ENCODE measurements at places on chromosomes 11 and 22.

GRCh38 chr11:87892291-87892690, 283.0 kb downstream of the RAB38 start:
- DNase-seq = no peak

DNA sequence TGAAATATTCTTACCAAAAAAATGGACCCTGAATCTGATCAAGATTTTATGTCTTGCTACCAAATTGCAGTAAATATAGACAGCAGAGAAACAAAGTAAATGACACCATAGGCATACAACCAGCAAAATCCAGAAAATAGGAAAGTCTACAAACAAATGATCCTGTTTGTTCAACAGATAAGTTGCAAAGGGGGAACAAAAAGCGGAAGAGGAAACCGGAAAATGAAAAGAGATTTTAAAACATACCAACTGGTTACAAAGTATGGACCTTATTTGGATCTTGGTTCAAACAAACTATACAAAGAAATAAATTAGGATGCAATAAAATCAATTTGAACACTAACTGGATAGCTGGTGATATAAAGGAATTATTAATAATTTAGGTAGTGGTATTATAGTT, 92.0 kb downstream of the TMPRSS5 start:
- no peak for DNase-seq

GRCh38 chr11:69705351-69705811, 1.6 kb upstream of the FGF19 start:
- no peak for DNase-seq

- DNase-seq = no peak
These were observed 1243.0 kb upstream of the RAG2 start for GRCh38 chr11:37841016-37841415.

DNA sequence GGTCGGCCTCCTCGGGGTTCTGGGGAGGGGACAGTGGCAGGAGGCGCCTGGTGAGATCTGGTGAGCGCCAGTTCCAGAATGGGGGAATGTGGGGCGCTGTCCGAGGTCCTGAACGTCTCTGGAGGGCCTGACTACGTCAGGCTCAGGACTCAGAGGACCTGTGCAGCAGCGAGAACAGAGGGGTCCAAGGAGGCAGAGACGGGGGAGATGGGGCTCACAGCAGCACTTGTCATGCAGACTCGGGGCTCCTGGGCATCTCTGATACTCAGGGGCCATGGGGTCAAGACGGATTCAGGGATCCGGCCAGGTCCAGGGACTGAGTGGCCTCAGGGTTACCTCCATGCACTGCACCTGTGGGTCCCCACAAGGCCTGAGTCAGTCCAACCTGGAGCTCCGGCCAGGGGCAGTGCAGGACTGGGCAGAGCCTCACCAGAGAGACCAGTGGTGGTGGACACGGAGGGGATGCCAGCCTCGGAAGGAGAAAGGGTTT, 92.2 kb downstream of the BRD1 start:
- no peak for DNase-seq

DNA sequence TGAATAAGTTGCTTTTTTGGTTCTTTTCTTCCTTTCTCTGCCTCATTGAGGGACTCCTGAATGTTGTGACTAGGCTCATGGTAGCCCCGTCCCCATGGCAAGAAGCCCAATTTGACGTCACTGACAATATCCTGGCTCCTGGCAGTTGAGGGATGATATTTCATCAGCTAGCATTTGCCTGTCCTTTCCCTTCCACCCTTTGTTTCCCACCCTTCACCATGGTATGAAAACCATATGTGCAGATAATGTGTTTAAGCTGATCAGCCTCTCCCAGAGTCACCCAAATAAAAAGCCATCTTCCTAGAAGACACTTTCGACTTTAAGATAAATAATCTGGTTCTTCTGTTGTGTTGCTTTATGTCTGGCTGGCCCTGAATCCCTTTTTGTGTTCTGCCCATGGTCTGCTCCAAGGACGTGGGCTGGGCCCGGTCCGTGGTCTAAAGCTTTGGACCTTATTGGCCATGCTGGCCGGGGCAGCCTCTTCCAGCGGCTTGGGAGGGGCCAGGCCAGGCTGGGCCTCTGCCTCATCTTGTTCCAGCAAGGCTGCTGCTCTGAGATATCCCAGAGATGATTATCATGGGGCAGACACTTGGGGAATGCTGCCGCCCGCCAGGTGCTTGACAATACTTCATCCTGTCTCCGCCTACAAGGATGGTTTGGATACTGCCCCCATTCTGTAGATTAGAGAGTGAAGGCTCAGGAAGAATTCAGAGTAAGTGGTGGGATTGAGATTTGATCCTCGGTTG, 5.1 kb downstream of the TSPAN18 start:
- DNase-seq = no peak

GRCh38 chr22:43148581-43148980, 2.8 kb upstream of the TSPO start:
- DNase-seq = no peak

GRCh38 chr11:765025-765801, 12.1 kb downstream of the GATD1 start:
- DNase-seq = peak; percentile 40

DNA sequence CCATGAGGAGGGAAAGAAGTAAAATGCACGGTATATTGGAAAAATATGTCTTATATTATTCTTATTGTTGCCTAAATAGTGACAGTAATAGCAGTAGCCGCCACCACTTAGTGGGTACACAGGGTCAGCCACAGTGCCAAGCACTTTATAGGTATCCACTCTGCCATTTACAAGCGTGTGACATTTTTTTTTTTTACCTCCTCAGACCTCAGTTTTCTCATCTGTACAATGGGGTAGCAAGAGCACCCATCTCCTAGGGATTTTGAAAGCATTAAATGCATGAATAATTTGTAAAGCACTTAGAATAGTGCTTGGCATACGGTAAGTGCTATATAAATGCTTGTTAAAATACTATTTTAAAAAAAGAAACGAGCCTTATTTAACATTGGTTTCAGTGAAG, 8.9 kb downstream of the RTN4RL2 start:
- DNase-seq = no peak

GRCh38 chr11:47854667-47855066, 6.5 kb upstream of the NUP160 start:
- no peak for DNase-seq

DNA sequence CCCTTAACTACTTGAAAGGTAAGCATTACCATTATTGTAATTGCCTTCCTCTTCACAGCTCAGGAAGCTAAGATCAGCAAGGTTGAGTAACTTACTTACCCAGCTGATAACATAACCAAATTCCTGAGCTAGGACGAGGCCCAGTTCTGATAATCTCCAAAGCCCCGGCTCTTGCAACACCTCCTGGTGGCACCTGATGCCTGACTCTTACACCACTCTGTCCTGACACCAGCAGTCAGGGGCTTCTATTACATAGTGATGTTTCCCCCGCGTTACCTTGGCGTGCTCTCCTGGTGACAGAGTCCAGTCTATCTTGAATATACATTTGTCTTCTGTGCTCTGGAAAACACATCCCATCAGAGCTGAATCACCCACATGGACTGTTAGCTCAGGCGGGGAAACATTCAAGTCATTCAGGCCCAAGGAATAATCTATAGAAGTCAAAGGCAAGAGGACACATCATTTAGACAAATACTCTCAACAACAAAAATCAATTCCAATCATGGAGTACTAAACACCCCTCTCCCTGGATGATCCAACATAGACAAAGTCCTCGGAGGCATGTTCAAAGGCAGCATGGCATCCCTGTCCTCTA, 12.6 kb downstream of the JAML start:
- DNase-seq = no peak

DNA sequence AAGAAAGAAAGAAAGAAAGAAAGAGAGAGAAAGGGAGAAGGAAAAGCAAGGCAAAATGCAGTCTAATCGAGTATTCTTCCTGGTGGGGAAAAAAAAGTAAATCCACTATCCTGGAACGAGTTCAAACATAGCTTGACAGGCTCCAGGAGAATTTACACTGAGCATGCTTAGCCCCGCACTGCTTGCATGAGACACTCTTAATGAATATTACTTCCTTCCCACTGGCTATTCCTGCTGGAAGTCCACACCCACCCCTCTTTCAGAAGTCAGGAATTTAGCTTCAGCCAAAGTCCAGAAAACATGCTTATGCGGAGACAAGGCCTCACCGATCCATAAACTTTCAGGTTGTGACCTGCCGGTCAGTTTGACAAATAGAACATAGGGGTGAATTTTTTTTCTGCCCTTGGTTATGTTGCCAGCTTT, 251.8 kb upstream of the BLID start:
- no peak for DNase-seq

- no peak for DNase-seq
These were observed 286.4 kb downstream of the CADM1 start for GRCh38 chr11:115217726-115218311.

- DNase-seq = no peak
These were observed 761.2 kb downstream of the DLG2 start for GRCh38 chr11:84865791-84866535.

GRCh38 chr22:19062139-19062942, 59.9 kb downstream of the DGCR2 start:
- DNase-seq = no peak

DNA sequence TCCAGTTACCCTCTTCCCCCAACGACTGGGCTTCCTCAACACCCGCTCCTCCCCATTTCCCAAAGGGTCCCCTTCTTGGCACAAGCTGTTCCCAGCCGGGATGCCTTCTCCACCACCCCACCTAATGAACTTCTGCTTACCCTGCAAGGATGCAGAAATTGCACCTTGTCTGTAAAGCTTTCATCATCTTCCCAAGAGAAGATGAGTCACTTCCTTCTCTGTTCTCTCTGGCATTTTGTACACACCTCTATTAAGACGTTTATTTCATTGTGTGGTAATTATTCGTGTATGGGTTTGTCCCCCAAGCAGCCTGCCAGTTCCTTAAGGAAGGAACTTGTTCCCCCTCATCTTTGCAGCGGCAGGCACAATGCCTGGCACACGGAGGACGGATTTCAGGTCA, 351.1 kb downstream of the CADM1 start:
- DNase-seq = no peak

GRCh38 chr11:65662247-65662798, 393 bp downstream of the RELA start:
- no peak for DNase-seq

DNA sequence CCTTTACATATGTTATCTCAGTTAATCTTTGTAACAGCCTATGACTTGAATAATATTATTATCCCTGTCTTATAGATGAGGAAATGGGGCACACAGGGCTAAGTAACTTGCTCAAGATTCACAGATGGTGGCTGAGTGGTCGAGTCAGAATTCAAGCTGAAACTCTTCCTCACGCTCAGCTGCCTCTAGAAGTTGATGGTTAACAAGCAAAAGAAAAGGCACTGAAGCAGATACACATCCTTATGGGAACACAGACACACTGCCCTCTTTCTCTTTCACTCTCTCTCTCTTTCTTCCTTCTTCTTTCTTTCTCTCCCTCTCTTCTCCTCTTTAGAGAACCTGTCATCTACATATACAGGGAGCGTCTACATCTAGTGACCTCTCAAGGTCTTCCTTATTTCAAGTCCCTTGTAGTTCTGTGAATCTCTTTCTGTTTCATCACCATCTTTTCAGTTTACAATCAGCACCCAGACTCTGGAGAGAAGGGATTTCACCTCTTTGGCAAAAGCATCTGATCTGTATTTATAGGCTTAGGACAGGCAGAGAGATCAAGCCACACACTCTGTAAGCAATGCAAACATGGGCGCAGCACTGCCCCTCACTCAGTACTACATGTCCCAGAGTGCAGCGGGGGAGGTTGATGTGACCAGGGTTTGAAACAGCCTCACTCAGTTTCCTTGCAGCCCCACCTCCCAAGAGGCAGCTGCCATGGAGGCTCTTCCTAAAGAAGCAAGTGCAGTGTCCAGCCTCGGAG, 75.7 kb downstream of the GRAMD1B start:
- no peak for DNase-seq

DNA sequence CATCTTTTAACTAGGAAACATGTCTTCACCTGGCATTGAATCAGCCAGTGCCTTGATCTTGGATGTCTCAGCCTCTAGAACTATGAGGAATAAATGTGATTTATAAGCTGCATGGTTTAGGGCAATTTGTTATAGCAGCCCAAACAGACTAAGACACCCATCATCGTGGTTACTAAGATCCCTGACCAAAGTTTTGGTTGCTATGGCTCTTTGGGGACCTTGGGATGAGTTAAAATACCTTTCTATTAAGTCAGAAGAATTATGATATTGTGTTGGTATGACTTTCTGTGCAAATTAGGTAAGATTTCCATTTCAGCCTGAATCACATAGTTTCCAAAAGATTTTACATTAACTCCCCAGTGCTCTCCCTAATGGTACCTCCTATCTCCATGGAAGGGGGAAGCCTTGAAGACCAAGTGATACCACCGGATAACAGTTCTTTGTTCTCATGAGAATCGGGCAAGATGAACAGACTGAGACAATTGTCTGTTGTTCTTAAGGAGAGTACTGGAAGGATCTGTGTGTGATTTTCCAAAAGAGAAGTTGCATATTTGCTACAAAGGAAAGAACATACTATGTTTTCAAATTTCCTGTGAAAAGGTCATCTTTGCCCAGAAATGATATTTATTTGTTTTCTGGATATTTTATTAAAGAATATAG, 60.4 kb upstream of the UBASH3B start:
- DNase-seq = no peak

DNA sequence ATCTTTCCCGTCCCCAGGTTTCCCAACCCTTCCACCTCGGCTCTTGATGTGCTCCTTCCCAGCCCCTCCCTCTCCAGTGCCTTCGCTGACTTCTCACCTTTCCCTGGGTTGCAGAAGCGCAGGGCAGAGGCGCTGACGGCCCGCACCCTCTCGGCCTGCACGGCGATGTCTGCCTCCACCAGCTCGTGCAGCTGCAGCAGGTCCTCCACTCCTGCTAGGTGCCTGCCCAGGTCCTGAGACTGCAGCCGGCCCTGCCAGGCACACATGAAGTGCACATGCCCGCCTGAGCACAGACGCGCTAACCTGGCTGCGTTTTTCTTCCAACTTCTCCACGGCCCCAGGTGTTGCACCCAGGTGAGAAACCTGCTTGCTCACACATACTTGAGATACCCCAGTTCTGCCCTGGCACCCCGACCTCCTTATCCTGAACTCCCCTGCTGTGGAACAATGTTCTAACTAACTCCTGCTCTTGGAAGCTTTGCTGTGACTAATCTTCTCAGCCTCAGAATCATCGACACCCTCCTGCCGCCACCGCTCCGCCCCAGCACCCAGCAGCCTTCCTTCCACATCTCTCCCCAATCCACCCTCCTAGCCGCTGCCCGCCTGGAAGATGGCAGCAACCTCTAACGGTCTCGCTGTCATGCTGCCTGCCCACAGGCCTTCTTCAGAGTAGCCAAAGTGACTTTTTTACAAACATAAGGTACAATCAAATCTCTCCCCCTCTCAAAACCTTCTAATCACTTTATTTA, 23.3 kb downstream of the SPTBN2 start:
- no peak for DNase-seq

All from stimulated activated CD4-positive, alpha-beta T cell treated with anti-CD3 and anti-CD28 coated beads, Interleukin-1b, Interleukin-23, amount 100 ng/mL, for 4 hours (primary cell).